ENCODE measurements at places on chromosomes 2 and 18. TPM values are rescaled to one million over a fixed set of nuclear protein-coding genes. Genes with fewer than 3 reads are reported as not detected.
A peak's percentile ranks its signal among the peaks of the same experiment; 100 is the strongest.

DNA sequence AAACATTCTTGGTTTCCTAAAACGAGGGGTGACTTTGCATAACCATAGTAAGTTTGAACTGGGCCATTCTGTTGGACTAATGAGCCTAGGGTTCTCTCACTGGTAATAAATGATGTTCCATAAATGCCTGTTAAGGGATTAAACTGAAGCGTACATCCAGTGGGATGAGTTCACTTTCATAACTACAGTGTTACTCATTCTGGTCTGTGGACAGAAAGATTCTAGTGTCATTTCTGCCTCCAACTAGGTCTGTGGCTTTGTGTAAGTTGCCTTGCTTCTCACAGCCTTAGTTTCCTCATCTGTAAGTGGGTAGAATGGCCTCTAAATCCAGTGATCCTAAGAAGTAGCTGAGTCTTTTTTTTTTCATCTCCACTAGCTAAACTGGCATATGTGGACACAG lies 1860.6 kb upstream of the PIK3C3 start:
- DNase-seq, result no peak
- H3K36me3 ChIP-seq, result no peaks in the 10 kb centered on the region
- no peak overlapping the region for H3K27ac ChIP-seq
- no peak overlapping the region for H3K4me3 ChIP-seq

DNA sequence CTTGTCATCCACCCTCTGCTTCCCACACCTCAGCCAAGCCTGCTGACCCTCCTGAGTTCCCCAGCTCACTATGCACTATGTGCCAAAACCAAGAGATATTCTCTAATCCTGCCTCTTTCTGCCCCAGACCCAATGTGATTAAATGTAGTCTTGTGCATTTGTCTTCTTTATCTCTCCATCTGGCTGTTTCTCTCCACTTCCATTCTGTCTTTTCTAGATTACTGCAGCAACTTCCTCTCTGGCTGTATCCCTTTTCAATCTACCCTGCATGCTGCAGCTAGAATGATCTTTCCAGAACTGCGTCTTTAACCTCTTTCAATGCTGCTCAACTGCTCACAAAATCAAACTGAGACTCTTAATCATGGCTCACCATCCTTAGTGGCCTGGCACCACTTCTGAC lies 164.1 kb downstream of the GALNT14 start:
- H3K36me3 ChIP-seq, result no peaks in the 10 kb centered on the region
- H3K4me3 ChIP-seq, result no peak overlapping the region
- no peak for DNase-seq
- peaks cover 5% of the 10 kb centered on the region for H3K27me3 ChIP-seq
- no peaks in the 10 kb centered on the region for H3K4me1 ChIP-seq

DNA sequence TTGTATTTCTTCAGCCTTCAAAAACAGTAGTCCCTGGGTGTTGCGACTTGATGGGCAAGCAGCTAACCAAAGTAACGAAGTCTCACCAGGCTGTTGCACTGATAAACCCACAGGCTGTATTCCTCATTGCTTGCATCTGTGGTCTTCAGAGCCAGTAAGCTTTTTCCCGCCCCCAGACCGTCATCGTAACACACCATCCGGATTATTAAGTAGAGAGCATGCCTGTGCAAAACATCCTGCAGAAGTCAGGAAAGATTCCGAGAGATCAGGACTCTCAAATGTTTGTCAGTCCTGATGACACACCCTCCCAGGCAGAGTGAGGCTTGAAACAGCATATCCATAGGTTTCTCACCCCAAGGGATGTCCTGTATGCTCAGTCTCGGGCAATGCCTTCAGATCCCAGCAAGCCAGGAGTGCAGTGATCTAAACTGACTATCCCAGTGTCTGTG lies 15.9 kb downstream of the ITGB1BP1 start:
- no peak overlapping the region for H3K27ac ChIP-seq
- DNase-seq, result no peak
- no peak overlapping the region for H3K4me3 ChIP-seq
- H3K4me1 ChIP-seq, result peaks cover 1% of the 10 kb centered on the region
- H3K27me3 ChIP-seq, result no peaks in the 10 kb centered on the region

- H3K4me3 ChIP-seq, result no peak overlapping the region
- no peak for DNase-seq
- no peak overlapping the region for H3K27ac ChIP-seq
- H3K4me1 ChIP-seq, result no peaks in the 10 kb centered on the region
- H3K36me3 ChIP-seq, result no peaks in the 10 kb centered on the region
Observed at GRCh38 chr2:168705534-168706470, 96.6 kb upstream of the NOSTRIN start.

DNA sequence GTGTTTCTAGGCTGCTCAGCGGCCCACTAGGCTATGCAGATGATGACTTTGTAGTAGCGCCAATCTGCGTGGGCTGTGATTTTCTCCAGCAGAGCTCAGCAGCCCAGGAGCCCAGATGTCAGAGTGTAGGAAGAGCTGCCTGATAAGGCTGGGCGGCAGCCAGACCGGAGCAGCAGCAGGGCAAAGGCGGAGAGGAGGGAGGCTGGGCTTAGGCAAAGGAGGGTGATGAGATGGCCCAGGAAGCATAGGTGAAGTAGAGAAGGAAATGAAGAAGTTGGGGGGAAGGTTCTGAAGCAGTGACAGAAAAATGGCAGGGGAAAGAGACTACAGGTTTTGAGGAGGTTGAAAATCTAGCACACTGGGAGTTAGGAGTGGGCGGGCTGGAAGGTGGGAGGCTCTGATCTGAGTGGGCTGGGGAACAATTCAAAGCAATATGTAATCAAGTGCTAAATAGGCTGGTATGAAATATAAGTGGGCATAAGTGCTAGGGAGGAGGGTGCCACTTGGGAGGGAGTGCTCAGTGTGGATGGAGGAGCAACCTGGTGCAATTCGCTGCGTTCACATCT lies 50.6 kb upstream of the STPG4 start:
- H3K36me3 ChIP-seq, result no peaks in the 10 kb centered on the region
- H3K4me3 ChIP-seq, result no peak overlapping the region
- H3K27ac ChIP-seq, result no peak overlapping the region
- peaks cover 2% of the 10 kb centered on the region for H3K4me1 ChIP-seq

DNA sequence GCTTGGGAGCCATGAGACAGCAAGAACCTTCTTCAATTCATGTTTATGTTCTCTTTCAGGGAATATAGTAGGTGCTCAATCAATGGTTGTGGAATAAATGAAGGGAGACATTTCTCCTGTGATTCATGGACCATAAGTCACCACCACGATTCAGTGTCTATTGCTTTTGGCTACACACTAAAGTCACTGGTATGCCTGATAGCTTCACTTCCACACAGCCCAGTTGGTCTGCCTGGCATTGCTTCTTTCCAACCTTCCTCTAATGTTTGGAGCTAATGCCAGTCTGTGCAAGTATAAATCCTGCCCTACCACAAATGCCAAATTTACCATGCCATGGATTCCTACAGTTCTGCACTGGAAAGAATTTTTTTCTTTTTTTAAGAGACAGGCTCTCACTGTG lies 1.3 kb upstream of the CXCR1 start:
- H3K27ac ChIP-seq, result no peak overlapping the region
- no peak overlapping the region for H3K4me3 ChIP-seq
- peaks cover 27% of the 10 kb centered on the region for H3K4me1 ChIP-seq

DNA sequence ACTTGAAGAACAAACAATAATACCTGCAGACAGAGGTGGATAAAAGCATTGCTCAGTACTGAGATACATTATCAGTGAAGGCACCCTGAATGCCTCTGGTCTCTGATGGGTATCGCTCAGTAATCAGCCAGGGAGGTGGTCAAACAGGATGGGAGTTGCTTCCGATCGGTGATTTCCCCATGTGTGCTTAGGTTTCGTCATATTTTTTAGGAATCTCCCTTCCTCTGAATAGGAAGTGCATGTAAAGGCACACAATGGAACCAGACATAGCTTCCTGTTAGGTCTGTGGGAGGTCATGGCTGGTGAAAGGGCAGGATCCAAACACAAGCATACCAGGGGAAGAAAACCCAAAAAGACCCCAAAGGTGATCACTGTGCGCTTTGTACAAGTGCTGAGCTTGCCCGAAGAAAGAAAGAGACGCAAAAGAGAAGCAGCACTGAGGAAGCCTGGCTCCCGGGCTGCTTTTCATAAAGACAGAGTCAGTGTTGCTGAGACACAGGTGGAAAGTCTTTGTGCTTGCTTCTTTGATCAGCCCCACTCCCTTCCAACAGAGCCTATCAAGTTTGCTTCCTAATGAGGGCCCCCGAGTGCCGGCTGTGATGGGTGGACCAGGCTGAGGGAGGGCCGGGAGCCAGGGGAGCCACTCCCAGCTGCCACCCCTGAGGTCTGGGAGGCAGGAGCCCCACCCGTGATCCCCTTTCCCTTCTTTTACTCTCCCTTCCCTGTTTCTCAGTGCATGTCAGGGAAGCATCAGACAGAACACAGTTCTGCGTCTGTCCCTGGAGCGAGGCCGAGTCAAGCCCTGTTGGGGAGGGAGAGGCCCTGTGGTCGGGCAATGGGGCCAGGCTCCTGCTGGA lies 138.2 kb downstream of the SH3RF3 start:
- DNase-seq, result no peak
- H3K4me3 ChIP-seq, result no peak overlapping the region
- H3K27me3 ChIP-seq, result peaks cover 9% of the 10 kb centered on the region
- no peaks in the 10 kb centered on the region for H3K4me1 ChIP-seq
- no peak overlapping the region for H3K27ac ChIP-seq

- peaks cover 2% of the 10 kb centered on the region for H3K36me3 ChIP-seq
- no peak overlapping the region for H3K4me3 ChIP-seq
- no peaks in the 10 kb centered on the region for H3K27me3 ChIP-seq
- H3K27ac ChIP-seq, result no peak overlapping the region
Observed at GRCh38 chr2:178787155-178787554, 20.1 kb downstream of the TTN start.

DNA sequence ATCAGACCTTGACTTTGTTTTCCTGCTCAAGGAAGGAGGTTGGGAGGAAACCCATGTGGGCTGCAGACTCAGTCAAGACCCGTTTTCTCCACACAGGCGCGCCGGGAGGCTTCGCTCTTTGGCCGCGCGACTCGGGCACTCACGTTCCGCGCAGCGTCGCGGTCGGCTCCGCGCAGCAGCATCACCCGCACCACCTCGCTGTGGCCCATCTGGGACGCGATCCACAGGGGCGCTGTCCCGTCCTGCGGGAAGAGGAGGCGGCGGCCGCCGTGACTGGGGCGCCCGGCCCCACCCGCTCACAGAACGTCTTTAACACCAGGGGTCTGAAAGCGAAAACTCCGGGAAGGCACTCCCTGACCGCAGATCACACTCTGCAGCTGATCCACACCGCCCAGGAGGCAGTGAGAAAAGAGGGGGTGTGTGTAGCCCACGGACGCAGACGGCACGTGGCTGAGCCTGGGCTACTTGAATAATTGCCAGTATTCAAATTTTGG lies 33.1 kb upstream of the NPC1 start:
- H3K27ac ChIP-seq, result no peak overlapping the region
- H3K4me3 ChIP-seq, result peak overlapping the region; percentile 39
- DNase-seq, result peak; percentile 65
- peaks cover 50% of the 10 kb centered on the region for H3K27me3 ChIP-seq

GRCh38 chr18:50356036-50356945 lies 18.6 kb upstream of the SKA1 start:
- H3K4me1 ChIP-seq, result peaks cover 8% of the 10 kb centered on the region
- H3K27ac ChIP-seq, result peak overlapping the region; percentile 15
- DNase-seq, result peak; percentile 63
- no peaks in the 10 kb centered on the region for H3K36me3 ChIP-seq
- no peak overlapping the region for H3K4me3 ChIP-seq

DNA sequence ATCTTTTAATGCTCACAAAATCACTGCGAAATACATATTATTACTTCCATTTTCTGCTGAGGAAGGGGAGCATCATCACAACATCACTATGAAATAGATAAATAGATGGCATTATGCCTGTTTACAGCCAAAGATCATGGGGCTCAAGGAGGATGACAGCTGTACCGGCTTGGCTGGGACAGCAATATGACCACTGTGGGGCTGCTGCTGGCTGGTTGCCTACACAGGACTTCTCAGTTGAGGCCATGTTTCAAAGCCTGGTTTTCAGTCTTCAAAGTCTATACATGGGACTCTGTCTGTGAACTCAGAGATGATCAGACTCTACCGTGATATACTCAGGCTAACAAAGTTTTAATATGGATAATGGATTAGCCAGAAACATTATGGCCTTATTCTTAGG lies 58.7 kb downstream of the SPATS2L start:
- no peaks in the 10 kb centered on the region for H3K27me3 ChIP-seq
- no peak overlapping the region for H3K4me3 ChIP-seq
- peaks cover 4% of the 10 kb centered on the region for H3K4me1 ChIP-seq
- DNase-seq, result no peak
- H3K36me3 ChIP-seq, result no peaks in the 10 kb centered on the region
- H3K27ac ChIP-seq, result no peak overlapping the region

DNA sequence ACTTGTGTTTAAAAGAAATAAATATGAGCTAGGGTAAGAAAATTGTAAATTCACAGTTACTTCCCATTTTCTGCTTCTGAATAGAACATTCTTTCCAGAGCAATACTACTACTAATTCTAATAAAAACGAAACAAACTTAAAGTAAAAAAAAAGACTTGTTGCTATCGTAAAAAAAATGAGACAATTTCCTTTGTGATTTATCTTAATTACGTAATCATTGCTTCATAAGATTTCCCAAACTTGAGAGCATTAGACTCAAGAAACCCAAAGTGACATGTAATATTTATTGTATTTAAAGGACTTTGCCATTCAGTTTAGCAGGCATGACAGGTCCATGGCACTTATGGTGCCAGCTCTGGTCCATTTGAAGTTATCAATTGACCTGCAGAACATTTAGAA lies 153.8 kb downstream of the AQP4 start:
- H3K36me3 ChIP-seq, result peaks cover 3% of the 10 kb centered on the region
- no peak overlapping the region for H3K4me3 ChIP-seq
- no peak overlapping the region for H3K27ac ChIP-seq
- H3K27me3 ChIP-seq, result peaks cover 19% of the 10 kb centered on the region

DNA sequence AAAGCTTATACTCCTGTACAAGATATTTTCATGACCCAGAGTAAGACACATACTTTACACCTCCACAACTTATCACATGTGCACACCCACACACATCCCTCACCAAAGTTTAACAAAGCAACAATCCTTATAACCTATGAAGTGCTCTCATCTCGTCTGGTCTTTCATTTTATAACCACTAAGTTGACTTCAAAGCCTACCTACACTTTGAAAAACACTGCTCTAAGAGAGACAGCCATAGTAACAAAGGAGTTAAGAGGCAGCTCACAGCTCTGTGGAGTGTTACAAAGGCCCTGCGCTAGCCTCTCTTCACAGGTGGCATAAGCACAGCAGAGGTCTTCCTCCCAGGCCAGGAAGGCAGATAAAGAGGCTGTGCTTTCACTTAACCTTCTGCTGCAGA lies 69.7 kb upstream of the TMEM200C start:
- no peaks in the 10 kb centered on the region for H3K36me3 ChIP-seq
- DNase-seq, result no peak
- peaks cover 7% of the 10 kb centered on the region for H3K4me1 ChIP-seq
- no peak overlapping the region for H3K27ac ChIP-seq

The SPEG gene
- not detected for total RNA-seq

The ANKRD62 gene
- total RNA-seq, result not detected

The ALPI gene
- total RNA-seq, result not detected

The PKDCC gene
- not detected for total RNA-seq

The IL1RN gene
- 3.0 TPM for total RNA-seq

The LRPPRC gene
- 173 TPM for total RNA-seq

The DAPL1 gene
- not detected for total RNA-seq
